Hematopoietic multipotent progenitor cell treated with erythropoietin and hydrocortisone succinate and interleukin-3 and kit ligand, for 8 days (in vitro differentiated cells): ENCODE measurements at places on chromosomes 2 and 18.
A peak's percentile ranks its signal among the peaks of the same experiment; 100 is the strongest.

DNA sequence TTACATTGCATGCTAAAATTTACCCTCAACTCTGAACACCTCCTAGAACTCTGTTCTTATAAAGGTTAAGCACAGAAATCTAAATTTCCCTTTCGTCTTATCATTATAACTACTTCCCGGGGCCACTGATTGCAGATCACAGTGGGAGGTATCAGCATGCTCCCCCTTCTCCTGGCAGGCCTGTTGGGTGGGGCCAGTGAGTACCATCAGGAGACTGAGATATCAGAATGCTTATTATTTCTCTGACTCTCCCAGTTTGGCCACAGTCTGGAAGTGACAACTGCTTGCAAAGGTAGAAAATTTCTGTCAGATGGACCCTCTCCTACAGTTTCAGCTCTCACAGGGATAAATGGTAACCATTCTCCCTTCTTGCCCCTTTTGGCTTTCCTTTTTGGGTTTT is 62.6 kb downstream of the DSEL start:
- peak; percentile 56 for DNase-seq

- no peak for DNase-seq
These were observed 151.5 kb downstream of the NCK2 start for GRCh38 chr2:105895990-105896764.

- DNase-seq: no peak
These were observed 55.7 kb downstream of the RAB27B start for GRCh38 chr18:54883816-54884604.

DNA sequence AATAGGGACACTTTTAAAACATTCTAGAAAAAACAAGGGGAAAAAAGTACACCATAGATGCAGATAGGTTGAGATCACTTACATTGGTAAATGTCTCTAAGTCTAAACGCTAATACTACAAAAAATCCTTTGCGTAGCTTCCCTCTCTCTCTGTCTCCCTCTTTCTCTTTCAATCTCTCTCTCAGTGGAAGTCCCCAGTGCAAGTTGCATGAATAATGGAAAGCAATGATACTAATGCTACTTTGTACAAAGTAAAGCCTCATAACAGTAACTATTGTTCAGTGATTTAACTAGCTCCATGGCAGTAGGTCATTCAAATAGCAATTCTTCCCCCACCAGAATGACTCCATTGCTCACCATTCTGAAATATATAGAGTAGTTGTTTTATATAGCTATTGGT is 12.8 kb downstream of the MEIS1 start:
- DNase-seq: no peak

GRCh38 chr2:227804975-227805374 is 8.7 kb upstream of the CCL20 start:
- DNase-seq: no peak

- no peak for DNase-seq
These were observed 54.6 kb upstream of the PHLPP1 start for GRCh38 chr18:62660691-62661090.

DNA sequence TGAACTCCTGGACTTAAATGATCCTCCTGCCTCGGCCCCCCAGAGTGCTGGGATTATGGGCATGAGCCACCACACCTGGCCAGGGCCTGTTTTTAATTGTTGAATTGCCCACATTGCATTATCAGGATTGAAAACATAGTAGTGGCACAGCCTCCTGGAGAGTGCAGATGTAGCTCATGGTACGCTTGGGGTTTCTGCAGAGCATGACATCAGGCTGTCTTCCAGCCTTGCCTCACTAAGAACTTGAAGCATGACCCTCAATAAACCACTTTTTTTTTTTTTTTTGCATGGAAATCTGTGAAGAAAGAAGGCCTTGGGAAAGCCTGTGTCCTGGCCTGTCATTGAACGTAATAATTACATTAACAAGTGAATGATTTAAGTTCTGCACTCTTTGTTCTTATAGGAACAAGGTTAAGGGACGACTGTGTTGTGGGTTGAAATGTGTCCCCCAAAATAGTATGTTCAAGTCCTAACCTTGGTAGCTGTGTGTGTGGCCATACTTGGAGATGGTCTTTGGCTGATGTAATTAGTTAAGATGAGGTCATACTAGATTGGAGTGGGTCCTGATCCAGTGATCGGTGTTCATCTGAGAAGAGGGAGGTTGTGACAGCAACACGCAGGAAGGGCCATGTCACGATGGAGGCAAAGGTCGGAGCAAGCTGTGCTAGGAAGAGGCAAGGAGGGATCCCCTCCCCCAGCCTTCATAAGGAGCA is 90.2 kb downstream of the AGAP1 start:
- DNase-seq: no peak

GRCh38 chr18:39786477-39786876 is 2168.6 kb upstream of the PIK3C3 start:
- DNase-seq: no peak

DNA sequence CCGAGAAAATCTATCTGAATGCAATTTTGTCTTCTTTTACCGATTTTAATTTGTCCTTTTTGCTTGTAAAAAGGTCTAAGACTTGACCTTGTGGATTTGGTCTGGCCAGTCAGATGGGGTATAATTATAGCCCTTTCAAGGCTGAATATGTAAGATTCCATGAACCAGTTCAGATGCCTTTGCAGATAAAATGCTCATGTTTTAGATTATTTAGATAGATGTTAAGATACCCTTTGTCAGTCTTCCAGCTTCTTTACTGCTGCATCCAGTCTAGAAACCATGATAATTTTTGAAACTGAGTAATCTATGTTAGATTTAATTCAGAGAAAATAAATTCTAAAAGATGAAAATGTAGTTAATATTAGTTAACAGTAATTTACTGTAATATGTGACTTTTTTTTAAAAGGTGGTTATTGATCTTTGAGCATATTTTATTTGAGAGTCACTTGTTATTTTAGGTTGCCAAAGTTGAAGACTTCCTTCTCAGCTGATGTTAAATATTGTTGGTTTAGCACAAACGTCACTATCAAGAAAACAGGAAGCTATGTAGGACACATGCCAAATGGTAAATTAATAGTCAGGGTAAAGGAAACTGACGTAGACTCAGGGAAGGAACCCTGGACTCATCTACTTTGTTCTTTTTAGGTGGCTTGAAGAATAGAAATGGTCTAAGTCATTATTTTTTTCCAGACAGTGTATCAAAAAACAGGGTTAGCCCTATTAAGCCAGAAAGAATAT is 29.8 kb downstream of the BABAM2 start:
- DNase-seq: peak; percentile 52

DNA sequence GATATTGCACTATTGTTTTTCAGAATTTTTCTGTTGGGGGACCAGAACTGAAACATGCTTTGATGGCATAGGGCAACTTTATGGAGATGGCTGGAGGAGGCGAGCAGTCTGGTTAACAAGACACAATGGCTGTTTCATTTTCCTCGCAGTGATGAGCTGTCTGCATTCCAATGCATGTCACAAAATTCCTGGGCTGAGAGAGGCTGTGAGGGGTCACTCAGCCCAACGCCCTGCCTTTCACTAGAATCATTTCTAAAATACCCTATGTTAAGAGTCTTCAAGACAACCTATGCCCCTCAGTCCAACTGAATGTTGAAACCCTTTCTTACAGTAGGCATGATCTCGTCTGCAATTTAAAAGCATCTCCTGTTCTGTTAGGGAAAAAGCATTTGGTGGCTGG is 1090.0 kb downstream of the BCL11A start:
- DNase-seq: no peak

GRCh38 chr2:144511937-144512336 is 8.0 kb downstream of the ZEB2 start:
- DNase-seq: no peak

GRCh38 chr2:10434886-10435819 is 13.0 kb downstream of the ODC1 start:
- peak; percentile 87 for DNase-seq

GRCh38 chr2:19683556-19683955 is 218.2 kb downstream of the TTC32 start:
- DNase-seq: no peak

- peak; percentile 59 for DNase-seq
These were observed 75.8 kb downstream of the KIDINS220 start for GRCh38 chr2:8761529-8762164.

DNA sequence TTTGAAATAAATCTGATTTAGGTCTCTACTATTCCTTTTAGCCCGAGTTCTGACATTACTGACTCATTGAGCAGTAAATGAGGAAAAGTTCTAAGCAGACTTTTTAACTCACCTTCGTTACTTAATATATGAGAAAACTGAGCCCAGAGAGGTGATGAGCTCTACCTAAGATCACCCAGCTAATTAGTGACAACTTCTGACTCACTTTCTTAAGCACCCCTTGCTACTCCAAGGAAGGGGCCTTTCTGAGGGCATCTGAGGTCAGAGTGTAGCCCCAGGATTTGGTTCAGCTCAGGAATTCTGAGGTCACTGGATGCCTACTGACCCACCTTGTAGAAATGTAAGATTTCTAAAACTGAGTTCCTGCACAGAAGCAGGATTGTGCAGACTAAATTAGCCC is 102.2 kb upstream of the FZD5 start:
- no peak for DNase-seq

- DNase-seq: no peak
These were observed 121.8 kb downstream of the GPR39 start for GRCh38 chr2:132538331-132538855.

DNA sequence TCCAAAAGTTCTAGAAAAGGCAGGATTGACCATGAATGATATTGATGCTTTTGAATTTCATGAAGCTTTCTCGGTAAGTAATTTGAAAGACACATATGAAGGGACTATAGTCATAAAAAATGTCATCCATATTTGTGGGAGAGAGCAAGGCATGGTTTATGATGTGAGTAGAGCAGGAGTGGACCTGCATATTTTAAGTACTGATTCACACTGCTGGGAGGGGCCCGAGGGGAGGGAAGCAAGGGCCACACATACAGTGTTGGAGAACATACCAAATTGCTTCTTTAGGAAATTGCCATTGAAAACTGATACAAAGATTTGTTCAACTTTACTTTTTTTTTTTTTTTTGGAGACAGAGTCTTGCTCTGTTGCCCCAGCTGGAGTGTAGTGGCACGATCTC is 39.4 kb downstream of the HADHB start:
- DNase-seq: no peak

- no peak for DNase-seq
These were observed 241.5 kb downstream of the RNF152 start for GRCh38 chr18:61651145-61651879.

GRCh38 chr2:194203898-194204297 is 1453.1 kb upstream of the SLC39A10 start:
- DNase-seq: no peak

DNA sequence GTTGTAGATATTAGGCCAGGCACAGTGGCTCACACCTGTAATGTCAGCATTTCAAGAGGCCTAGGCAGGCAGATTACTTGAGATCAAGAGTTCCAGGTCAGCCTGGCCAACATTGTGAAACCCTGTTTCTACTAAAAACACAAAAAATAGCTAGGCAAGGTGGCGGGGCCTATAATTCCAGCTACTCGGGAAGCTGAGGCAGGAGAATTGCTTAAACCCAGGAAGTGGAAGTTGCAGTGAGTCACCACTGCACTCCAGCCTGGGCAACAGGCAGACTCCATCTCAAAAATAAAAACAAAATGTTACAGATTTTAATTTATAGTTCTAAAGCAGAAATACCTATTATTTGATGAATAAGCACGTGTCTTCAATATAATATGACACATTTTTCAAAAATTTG is 65.6 kb upstream of the UBXN4 start:
- no peak for DNase-seq

GRCh38 chr18:23537274-23537673 is 34.0 kb downstream of the RMC1 start:
- DNase-seq: no peak

- DNase-seq: no peak
These were observed 220.3 kb downstream of the EN1 start for GRCh38 chr2:118627156-118627555.

GRCh38 chr2:233829193-233830110 is 24.9 kb downstream of the HJURP start:
- DNase-seq: no peak

DNA sequence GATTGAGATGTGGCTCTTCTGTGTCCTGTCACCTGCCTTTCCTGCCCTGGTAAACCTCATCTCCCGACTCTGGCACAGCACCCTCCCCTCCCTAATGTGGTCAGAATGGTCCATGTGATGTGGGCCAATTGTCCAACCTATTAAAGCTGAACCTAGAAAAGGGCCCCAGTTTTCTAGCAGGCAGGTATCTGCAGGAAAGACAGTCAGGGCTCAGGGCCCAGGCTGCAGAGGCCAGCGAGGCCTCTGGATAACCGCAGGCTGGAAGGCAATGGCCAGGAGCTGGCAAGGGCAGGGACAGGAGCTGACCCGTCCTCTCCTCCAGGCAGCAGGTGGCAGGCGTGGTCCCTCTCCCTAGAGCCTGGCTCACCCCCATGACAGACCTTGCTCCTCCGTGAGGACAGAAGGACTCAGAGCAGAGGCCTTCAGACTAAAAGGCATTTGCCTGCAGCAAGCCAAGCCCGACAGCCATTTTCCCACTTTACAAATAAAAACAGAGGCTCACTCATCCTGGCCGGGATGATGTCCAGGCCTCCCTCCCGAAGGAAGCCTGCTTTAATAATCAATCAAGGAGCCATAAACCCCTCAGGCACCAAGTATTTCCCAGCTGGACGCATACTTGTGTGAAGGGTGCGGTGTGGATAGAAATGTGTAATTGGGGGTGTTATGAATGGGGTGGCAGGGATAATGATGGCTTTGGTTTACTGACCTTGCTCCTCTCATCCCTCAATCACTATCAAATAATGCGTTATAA is 107.1 kb downstream of the TWIST2 start:
- no peak for DNase-seq

- DNase-seq: no peak
These were observed 518.6 kb upstream of the FSIP2 start for GRCh38 chr2:185219981-185220380.

- DNase-seq: no peak
These were observed 630.6 kb upstream of the ZNF804A start for GRCh38 chr2:183967756-183968155.

DNA sequence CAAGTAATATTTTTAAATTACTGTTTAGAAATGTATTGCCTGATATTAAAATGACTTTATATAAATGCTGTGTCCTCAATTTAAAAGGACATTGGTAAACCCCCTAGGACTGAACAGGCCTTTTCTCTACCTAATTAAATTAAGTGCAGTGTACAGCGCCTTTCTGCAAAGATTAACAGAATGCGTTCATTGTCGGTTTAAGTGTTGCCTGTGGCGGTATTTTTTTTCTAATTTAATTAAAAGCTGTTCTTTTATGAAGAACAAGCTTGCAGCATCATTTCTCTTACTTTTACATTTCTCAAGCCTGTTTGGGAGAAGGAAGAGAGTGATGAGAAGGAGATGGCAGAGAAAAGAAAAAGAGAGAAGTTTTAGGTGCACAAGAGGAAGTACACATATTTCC is 344.9 kb downstream of the CPS1 start:
- DNase-seq: no peak

DNA sequence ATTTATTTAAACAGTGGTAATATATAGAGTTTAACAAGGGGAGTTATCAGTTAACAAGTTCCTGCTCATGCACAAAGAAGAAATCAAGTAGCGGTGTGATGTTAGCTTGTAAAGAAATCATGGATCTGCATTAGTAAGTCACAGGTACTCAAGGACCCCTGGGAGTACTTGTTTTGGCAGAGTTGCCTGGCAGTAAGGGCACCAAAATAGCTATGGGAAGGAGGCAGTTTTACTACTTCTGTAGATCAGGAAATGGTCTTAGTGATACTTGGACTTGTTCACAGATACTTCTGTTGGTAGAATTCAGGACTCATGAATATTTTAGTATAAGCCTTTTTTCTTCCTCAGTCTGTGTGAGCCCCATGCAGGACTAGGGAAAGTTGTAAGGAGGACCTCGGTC is 107.3 kb upstream of the IL1R2 start:
- DNase-seq: no peak

- no peak for DNase-seq
These were observed 12.9 kb upstream of the MRO start for GRCh38 chr18:50832754-50833153.

GRCh38 chr2:160252900-160253299 is 52.8 kb upstream of the ITGB6 start:
- no peak for DNase-seq
